Activated T-cell treated with anti-CD3 and anti-CD28 coated beads, Interleukin-2, amount 50 U/mL, for 72 hours (primary cell): ENCODE measurements at places on chromosomes 3 and 15. TPM values are rescaled to one million over a fixed set of nuclear protein-coding genes. Genes with fewer than 3 reads are reported as not detected.

Gene GOLGA8B
- 228 TPM for total RNA-seq

Gene CDC25A
- total RNA-seq, result 27.8 TPM

Gene ZNF502
- total RNA-seq, result 2.3 TPM

Gene COL7A1
- total RNA-seq, result 4.4 TPM

Gene LOXL1
- total RNA-seq, result 1.9 TPM

Gene NANOGP8
- total RNA-seq, result not detected

Gene CGGBP1
- total RNA-seq, result 139 TPM

Gene CLN6
- total RNA-seq, result 40.7 TPM

Gene IL12A
- not detected for total RNA-seq

Gene PPP1R14D
- not detected for total RNA-seq

Gene FETUB
- not detected for total RNA-seq

Gene SIN3A
- 96.4 TPM for total RNA-seq

Gene UNC13C
- not detected for total RNA-seq

Gene ENTPD3
- not detected for total RNA-seq
